Stimulated activated CD4-positive, alpha-beta T cell treated with anti-CD3 and anti-CD28 coated beads, Interleukin-4, amount 100 ng/mL, for 48 hours (primary cell): ENCODE measurements at places on chromosomes 6 and 20.

DNA sequence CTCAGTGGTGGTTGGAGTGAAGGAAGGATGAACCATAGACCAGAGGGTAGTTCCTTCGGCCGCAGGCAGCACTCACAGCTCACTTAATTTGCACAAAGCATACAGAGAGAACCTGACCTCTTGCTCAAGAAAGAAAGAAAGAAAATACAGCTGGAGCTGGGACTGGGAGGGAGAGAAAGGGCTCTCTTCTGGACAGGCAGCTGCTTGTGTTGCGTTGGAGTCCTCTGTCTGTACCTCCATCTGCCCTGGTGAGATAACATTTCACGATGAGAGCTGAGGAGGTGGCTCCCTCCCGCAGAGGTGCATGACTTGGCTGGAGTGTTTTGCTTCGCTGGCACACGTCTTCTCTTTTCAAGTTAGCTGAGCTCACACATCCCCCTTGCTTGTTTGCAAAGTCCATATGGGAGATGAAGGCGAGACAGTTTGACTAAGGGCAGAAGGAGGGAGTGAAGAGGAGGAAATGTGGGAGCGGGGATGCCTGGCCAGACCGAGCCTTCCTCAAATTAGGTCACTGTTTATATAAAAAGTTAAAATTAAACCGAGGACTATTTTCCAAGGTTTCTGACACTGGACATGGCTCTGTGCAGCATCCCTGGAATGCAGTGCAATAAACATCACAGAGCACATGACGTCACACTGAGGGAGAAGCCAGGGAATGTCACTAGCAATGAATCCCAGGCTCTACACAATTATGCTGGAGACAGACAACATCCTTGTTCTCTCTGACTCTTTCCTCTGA is 359.4 kb downstream of the CD83 start:
- DNase-seq: no peak

GRCh38 chr20:53718142-53719021 is 124.7 kb upstream of the ZNF217 start:
- no peak for DNase-seq

DNA sequence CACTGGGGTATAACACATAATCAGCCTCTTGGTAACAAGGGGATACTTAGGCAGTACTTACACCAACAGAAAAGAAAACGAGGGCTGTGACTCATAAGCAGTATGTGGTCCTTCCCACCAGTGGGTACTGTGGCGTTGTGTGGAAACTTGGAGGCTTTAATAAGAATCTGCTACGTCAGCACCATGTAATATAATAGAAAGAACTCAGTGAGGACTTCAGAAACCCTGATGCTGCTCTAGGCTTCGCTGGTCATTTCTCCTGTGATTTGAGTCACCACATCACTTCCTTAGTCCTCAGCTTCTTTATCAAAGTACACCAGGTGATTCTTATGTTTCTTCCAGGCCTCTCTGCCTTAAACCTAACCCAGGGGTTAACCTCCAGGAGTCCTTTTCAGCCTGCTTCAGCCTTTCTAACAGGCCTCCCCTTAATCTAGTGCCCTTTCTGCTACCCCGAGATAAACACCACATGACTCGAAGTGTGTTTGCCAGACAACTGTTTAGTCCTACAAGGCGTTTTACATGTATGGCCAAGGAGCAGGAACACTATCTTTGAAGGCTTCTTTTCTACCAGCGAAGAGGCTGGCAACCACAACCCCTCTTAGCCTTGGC is 68.5 kb downstream of the FYN start:
- DNase-seq: no peak

DNA sequence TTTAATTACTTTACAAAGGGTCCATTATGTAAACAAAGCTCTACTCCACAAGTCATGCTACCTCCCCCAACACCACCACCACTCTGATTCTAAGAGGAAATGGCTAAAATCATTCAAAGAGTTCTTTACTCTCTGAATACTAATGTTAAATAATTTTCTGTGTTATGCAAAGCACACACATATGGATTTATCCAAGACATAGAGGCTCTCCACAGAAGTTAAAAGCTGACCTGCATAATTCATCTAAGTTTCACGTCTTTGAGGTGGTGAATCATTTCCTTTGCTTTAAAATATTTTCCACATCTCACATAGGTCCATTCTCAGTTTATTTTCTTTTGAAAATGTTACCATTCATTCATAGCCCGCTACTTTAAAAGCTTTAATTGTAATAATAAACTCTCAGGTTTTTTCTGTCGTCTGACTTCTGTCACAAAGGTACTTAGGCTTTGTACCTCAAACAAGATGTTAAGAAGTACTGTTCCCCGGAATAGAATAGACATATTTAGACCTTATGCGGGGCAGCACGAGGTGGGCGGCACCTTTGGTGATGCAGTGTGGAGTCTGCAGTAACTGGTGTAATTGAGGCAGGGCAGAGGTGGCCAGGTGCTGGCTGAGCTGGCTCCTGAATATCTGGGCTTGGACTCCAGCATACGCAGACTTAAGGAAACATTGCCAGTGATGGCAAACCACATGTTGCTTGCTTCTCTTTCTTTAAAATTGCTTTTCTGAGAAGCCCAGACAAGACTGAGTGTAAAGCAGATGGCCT is 55.8 kb downstream of the KIF6 start:
- no peak for DNase-seq

DNA sequence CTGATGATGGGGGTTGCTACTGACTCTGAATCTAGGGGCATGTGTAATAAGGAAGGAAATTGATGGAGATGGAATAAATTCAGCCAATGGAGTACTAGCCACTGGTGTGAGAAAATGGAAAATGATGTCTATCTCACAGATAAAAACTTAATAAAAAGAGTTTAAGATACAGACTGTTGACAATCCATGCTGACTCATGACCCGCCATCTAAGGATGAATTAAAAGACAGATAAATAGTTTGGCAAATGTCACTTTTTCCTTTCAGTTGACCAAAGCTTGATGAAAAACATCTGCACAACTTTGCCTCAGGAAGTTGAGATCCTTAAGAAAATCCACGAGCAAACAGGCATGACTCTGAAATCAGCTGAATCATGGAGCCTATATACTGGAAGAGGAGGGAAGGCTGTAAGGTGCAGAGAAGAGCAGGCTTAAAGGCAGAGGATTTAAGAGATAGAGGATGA is 82.6 kb upstream of the BMP5 start:
- no peak for DNase-seq

DNA sequence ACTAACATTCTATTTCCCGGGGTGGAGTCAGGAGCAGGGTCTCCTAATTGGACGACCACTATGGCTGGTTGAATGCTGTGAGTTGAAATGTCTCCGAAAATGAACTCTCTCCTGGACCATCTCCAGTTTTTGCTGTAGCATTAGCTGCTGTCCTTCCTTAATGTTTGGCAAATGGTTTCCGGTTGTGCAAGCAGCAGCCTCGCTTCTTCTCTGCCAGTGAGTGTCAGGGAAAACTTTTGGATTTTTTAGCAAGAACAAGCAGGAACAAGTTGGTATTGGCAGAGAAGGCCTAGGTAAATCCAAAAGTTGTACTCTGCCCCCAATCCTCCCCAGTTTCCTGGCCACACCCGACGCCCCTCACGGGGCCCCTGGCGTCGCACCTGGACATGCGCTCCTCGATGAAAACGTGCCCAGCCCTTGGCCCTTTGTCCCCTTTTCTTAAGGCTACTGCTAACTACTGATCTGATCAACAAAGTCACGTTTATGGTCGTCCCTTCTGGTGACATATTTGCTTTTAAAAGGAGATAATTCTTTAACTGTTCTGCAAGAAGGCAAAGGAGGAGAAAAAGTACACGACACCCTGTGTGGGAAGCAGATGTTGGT is 103.2 kb downstream of the ARMC2 start:
- DNase-seq: no peak

- DNase-seq: no peak
These were observed 85.3 kb downstream of the DCDC2 start for GRCh38 chr6:24272553-24272952.
